Amygdala (tissue), 56 donors: ENCODE measurements at places on chromosomes 7 and 10.

GRCh38 chr10:89701242-89702120, at the start of gene KIF20B:
Gene KIF20B (plus strand): TSS chr10:89701590. CDS start chr10:89705295, 3,705 bp downstream.
- peak; percentile 91 for DNase-seq

GRCh38 chr7:82594665-82595064, 151.1 kb upstream of the CACNA2D1 start:
- DNase-seq, result no peak

GRCh38 chr7:132779164-132779563, 202.9 kb upstream of the PLXNA4 start:
- DNase-seq, result no peak

DNA sequence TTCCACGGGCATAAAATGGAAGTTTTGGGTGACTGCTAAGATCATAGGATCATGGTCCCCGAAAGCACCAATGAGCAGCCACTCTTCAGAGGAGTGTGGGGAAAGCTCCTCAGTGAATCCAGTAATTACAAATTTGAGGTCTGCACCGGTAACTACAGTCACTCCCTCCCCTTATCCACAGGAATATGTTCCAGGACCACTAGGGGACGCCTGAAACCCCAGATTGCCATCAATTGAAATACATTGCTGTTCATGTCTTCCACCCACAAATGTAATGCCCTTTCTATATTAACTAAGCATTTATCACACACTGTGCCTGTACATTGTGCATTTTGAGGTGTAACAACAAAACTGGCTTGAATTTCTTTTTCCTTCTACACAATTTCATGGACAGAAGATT, 447.9 kb upstream of the PFKP start:
- DNase-seq, result no peak

DNA sequence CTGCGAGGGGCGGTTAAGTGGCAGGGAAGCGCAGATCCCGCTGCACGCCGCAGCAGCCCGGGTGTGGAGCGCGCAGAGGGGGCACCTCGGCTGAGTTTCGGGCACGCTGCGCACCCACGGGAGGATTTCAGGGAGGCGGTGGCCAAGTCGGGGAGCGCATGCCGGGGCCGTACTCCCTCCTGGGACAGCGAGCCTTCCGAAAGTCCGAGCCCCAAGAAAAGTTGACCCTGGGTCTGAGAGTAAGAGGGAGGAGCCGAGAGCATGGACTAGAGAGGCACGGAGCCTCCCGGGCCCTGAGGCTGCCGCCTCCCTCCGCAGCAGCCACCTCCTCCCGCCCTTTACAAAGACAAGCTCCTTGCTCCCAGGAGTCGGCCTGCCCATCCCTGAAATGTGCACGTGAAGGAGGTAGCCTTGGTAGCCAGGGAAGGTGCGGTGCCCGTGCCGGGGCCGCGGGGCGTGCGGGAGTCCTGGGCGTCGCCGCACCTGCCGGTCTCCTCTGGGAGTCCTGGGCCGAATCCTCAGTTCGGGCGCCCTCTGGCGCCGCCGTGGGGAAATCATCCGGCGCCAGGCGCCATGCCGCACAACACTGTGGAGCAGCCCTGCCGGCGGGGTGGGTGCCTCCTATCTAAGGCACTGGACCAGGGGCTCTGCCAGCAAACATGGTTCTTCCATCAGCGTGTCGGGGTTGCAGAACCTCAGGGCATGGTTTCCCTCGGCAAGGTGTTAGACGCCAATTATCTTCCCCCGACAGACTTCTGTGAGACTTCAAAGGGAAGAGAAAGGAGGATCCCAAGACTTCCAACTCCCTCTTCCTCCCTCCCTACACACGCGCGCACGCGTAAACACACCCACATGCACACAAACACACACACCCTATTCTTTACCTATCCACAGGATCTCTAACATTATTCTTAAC, 104.0 kb downstream of the TRIL start:
- DNase-seq, result peak; percentile 35

DNA sequence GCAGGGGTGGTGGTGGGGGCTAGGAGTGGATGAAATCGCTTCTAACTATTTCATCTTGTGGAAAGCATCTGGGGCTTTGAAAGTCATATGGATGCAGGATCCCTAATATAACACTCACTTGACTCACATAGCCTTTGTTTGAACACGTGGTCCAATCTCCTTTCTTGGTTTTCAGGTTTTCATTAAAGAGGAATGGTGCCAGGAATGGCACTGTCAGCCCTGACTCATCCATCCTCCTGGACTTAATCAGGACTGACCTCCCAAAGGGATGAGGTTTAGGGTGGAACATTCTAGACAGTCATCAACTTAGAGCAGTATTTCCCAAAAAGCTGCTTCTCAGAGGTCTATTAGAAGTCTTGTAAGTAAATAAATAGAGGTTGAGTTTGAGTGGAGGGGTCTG, 162.0 kb upstream of the PLXNA4 start:
- DNase-seq, result no peak

- DNase-seq, result no peak
Measured at GRCh38 chr7:155416646-155417380, 41.1 kb upstream of the EN2 start.

DNA sequence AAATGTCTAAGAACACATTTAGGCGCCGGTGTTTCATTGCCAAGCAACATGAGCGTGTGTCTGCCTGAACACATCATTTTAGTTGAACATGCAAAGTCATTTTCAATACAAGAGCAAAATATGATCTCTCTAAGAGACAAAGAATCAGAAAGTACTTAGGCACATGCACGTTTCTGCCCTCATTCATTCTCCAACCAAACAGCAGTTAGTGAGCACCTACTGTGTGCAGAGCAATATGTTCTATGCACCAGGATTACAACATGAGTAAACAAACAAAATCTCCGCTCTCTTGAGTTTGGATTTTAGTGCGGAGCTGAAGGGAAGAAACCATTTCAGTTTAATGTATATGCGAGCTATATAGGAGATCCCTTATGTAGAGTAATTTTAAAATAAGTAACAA, 71.6 kb upstream of the KLF6 start:
- no peak for DNase-seq

DNA sequence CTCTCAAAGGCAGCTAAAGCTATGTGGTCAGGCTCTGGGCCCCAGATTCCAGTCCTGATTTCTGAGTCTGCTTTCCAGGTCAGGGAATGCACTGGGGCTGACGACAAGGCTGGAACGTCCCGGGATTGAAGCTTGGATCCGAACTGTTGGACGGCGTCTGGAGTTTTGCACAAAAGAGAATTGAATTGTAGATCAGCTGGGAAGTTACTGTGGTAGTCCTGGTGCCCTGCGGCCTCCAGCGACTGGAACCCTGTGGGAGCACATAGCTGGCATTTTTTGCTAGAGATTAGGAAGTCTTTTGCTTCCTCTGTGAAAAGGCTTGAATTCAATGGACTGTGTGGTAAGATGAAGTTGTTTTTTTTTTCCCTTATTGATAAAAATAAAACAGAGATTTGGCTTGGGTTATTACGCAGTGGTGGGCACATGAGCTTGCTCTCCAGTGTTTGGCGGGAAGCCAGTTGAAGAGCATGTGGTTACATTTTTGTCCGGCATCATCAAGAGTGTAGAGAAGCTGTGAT, at the start of gene HK1:
HK1 (plus strand) TSS at position 51 of the 518 bp plus-strand sequence.
- peak; percentile 30 for DNase-seq

DNA sequence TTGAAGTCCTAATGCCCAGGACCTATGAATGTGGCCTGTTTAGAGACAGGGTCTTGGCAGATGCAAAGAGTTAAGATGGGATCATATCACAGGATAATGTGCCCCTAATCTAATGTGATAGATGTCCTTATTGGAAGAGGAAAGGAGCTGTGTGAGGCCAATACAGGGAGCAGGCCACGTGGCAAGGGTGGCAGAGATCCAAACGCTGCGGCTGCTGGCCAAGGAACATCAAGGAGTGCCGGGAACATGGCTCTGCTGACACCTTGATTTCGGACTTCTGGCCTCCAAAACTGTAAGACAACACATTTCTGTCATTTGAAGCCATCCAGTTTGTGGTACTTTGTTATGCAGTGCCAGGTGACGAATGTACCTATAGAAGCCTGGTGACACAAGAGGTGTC, 37.7 kb upstream of the EZH2 start:
- no peak for DNase-seq

- DNase-seq, result no peak
Measured at GRCh38 chr7:19747740-19748339, 25.6 kb downstream of the TMEM196 start.

- DNase-seq, result no peak
Measured at GRCh38 chr10:132850896-132851295, 64.9 kb upstream of the NKX6-2 start.

- DNase-seq, result no peak
Measured at GRCh38 chr10:23253780-23254179, 61.7 kb downstream of the PTF1A start.

GRCh38 chr10:78925275-78925674, 143.5 kb upstream of the ZMIZ1 start:
- DNase-seq, result no peak

- DNase-seq, result no peak
Measured at GRCh38 chr10:34107626-34108516, 707.2 kb downstream of the PARD3 start.

DNA sequence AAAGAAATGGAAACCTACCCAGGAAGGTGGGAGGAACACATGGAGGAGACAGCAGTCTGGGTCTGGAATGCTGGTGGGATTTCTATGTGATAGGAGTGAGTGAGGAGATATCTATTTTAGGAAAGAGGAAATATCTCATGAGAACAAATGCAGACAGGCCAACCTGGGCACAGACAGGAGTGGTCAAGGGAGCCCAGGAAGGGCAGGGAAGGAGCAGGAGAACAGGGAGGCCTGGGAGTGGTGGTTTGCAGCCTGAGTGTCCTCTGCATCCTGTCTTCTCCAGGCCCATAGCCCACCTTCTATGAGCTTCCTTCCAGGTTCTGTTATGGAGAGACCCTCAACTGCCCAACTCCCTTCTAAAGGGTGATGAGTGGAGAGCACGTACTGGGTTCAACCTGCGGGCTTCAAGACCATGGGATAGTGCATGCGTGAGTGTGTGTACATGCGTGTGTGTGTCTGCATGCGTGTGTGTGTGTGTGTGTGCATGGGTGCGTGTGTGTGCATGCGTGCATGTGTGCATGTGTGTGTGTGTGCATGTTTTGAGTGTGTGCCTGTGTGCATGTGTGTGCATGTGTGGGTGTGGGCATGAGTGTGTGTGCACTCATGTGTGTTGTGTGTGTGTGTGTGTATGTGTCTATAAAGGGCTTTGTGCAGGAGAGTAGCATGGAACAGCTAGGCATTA, 200.1 kb downstream of the CXCL12 start:
- DNase-seq, result no peak

- DNase-seq, result no peak
Measured at GRCh38 chr7:55271069-55271626, 94.0 kb upstream of the LANCL2 start.

GRCh38 chr10:132489053-132489703, 48.4 kb upstream of the INPP5A start:
- DNase-seq, result no peak

DNA sequence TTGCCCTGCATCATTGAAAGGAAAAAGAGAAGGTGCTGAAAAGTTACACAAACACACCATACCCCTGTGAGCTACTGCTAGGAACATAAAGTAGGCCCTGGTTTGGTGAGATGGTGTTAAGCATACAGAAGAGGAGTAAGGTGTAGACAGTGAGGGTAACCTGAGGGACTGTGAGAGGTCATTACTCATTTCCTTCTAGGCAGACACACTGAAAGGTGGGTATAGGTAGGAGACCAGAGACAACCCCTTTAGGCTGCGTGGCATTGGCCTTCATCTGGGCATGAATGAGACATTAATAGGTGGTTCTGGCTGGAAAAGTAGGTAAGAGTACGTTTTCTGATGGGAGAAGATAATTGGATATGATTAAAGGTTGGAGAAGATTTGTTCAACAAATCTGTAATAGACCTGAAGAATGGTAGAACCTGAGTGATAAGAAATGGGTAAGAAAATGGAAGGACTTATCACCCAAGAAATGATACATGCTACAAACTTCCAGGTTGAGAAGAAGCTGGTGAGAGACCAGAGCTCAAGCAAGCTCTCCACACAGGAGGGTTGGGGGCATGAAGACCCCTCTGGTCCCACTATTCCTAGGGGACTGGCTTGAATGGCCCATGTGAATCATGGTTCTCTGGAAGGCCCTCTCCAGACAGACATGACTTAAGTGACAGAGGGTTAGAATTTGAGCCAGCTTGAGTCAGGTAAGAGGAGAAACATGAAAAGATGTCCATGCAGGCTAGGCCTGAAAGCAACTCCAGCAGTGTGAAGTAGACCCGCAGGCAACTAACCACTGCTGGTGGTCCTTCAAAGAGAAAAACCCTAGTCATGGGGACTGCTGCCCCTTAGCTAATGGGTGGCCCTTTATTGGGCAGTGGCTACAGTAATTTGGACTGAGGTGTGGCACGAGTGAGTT, 3.8 kb downstream of the COMTD1 start:
- no peak for DNase-seq

DNA sequence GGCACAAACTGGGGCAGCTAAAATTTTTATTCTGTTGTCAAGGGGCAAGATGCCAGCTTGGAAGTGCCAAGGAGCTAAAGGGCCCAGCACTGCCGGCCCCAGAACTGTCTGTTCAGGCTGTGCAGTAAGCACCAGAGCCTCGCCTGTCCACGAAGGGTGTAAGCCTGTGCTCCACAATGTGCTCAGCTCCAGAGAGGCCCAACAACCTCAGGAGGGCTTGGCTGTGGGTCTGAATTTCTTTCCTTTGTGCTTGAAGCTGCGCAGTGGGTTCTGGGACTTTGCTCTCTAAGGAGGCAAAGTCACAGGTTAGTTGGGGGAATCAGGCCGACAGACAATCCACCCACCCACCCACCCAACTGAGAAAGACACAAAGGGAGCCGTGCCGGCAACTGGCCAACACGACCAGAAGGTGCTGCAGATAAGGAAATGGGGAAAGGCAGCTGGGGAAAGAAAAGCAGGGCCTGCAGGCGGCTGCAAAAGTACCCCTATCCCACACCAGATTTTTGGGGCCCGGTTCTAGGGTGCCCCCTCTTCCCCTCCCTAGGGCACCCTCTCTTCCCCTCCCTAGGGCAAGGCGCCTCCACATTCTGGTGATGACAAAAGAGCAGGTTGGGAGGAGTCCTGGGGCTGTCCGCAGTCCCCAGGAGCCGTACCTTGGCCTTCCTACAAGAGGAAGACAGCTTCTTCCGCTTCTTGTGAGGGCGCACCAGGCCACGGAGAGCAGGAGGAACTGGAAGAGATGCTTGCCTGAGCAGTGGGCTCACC, 7.7 kb downstream of the DDX56 start:
- no peak for DNase-seq
